ENCODE measurements at places on chromosomes 1 and 21. TPM values are rescaled to one million over a fixed set of nuclear protein-coding genes. Genes with fewer than 3 reads are reported as not detected.

GRCh38 chr1:12124693-12125421 lies 41.9 kb upstream of the TNFRSF1B start:
- DNase-seq = peak; percentile 69

DNA sequence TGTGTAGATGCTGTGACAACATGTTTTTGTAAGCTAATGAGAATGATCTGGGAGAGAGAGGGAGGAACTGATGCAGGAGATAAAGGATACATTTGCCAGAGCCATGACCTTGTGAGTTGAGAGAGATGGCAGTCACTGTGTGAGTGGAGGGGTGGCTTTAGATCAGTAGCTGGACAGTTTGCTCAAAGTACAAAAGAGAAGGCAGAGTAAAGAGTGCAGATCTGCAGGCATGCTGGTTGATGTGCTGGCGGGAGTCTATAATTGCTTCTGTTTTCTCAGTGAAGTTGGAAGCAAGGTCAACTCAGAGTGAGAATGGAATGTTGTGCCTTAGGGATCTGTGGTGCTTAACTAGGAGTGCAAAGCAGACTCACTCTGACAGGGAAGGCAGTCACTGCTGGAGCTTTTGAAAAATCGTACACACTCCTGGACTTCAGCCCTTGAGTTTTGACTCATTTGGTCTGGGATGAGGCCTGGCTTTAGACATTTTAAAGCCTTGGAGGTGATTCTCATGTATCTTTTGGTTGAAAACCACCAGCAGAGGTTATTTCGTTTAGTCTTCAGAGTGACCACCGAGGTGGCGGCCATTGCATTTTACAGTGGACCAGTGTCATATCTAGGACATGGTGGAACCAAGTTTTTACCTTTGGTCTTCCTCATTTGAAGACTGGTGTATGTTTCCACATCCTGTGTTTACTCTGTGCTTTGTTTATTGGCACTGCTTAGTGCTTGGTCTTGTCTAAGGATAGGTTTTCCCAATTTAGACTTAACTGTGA lies 49.6 kb downstream of the MTR start:
- DNase-seq = no peak

OR2T33 gene
- 0.57 TPM for total RNA-seq

GRCh38 chr1:42927920-42928505 lies 30.7 kb downstream of the SLC2A1 start:
- DNase-seq = no peak

Data from Daoy (cell line).